NCI-H187 (cell line): ENCODE measurements at places on chromosomes 11 and 22.
A peak's percentile ranks its signal among the peaks of the same experiment; 100 is the strongest.

- DNase-seq, result no peak
Observed at GRCh38 chr11:94504689-94505293, 7.5 kb upstream of the C11orf97 start.

DNA sequence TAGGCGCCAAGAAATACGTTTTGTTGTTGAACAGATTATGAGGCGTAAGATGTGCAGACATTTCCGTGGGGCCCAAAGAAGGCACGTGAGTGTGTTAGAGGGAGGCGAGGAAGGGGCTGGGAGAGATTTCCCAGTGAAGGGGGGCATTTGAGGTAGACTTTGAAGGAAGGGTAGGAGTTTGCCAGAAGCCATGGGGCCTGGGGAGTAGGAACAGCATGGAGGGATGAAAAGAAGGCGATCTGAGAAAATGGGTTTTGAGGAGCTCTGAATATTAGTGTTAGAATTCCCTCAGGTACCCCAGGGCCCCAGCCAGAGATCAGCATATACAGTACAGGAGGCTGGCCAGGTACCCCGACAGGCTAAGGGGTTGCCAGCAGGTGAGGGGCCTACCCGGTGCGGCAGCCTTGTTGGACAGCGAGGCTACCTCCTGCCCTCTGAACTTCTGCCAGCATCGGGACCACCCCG lies 414 bp upstream of the MIEF1 start:
- no peak for DNase-seq

DNA sequence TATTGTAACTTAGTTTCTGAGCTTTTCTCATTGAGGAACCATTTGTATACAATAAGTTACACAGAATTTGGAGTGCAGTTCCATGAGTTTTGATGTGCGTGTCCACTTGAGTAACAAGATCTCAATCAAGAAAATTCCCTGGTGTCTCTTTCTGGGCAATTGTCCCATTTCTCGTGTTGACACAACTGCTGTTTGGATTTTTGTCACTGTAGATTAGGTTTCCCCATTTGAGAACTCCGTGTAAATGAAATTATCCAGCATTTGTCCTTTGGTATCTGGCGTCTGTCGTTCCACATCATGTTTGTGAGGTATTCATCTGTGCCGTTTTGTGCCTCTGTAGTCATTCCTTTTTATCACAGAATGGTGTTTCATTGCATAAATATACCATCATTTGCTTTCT lies 547.0 kb downstream of the TBC1D22A start:
- no peak for DNase-seq

DNA sequence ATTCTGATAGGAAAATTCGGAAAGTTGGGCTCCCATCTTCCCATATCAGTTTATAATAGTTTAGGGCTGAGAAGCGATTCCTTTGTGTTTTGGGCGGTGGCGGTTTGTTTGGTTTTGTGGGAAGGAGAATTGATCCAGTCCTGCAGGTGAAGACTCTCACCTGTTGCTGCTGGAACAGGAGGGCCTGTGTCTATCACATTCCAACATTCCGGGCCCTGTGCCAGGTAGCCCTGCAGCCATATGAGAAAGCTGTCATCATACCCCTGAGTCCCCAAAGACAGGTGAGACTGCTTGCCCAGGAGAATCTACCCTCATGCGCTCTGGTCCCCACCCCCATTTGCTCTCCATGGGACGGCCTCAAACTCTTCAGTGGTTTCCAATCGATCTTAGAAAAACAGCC lies 62.1 kb downstream of the TRAF6 start:
- no peak for DNase-seq

DNA sequence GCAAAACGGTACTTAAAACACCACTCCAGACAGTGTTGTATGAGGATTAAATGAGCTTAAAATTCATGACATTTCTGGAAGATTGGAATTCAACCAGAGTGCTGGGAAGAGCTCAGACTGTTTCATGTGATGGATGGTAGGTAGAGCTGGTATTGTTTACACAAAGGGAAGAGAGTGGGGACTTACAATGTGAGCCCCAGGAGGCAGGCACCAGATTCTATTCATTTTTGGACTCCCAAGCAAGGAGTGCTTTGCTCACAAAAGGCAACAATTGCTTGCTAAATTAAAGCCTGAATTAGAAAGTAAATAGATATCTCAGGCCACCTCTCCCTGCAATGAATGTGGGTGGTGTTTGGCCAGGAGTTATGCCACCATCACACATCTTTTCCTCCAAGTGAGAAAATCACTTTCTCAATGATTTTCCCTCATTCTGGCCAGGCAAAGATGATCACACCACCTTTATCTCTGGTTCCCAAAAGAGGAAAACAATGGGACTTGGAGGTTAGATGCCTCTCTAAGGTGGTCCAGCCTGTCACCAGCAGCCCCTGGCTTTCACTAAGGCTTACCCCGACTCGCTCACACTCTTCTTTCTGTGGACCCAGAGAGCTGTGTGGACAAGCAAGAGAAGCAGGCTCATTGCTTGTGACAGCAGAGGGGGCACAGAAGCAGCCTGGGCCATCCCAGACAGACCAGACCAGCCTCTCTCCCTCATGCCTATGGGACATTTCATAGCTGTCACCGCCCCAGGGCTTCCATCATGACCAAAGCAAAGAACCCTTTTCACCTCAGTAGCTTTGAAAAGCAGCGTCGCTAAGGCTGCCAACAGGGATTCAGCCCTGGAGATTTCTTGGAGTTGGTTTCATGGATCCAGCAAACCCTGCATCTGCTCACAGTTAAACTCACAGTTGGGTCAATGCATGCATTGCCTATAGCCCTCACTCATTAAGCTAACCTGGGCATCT lies 63.5 kb upstream of the DRD2 start:
- peak; percentile 31 for DNase-seq

GRCh38 chr11:100875521-100875869 lies 188.4 kb downstream of the ARHGAP42 start:
- no peak for DNase-seq

DNA sequence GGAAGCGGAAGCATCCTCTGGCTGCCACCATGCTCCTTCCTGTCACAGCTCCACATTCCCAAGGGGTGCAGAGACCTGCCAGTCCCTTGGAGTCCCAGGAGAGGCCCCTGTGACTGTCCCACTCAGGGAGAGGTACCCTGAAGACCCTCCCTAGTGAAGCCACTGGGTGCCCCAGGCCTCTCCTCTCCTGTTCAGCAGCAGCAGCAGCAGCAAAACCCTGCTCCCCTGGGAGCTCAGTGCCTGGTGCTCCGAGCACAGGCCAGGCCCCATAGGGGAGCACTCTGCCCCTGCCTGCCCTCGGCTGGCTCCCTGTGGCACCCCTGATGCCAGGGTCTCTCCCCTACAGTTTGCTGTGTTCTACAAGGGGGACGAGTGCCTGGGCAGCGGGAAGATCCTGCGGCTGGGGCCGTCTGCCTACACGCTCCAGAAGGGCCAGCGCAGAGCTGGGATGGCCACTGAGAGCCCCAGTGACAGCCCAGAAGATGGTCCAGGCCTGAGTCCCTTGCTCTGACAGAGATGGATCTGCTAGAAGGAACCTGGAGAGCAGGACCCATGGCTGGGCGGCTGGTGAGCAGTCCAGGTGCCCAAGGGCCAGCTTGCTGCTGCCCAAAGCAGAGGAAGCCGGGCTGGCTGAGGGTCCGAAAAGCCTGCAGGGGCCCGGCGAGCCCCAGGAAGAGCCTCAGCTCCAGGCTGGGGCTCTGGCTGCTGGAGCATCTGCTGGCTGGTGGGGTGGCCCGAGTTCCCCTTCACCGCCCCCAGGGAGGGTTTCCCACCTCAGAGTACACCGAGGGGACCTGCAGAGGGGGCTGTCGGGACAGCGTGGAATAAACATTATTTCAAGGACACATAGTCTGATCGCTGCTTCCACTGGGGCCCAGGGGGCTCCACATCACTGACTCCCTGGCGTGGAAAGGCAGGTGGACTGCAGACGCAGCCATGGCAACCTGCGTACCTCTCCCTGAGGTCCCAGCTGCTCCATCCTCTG lies 21.3 kb downstream of the TRMU start:
- no peak for DNase-seq

- no peak for DNase-seq
Observed at GRCh38 chr11:34650528-34650927, 29.6 kb downstream of the EHF start.

DNA sequence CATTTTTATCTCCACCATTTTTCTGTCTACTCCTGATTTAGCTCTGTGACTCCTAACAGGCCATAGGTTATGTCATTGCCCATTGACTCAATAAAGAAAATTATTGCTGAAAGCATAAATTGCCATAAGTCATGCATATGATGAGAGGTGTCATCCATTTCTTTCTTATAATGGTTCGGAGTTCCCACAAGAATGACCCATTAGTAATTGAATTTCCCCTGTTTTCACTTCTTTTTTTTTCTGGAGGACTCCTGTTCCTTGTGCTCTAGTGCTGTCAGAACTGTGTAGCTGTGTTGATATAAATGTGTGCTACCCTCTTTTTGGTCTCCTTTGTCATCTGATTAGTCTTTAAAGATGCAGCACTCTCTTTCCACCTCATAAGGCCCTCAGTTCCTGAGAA lies 22.9 kb upstream of the CARD18 start:
- no peak for DNase-seq

DNA sequence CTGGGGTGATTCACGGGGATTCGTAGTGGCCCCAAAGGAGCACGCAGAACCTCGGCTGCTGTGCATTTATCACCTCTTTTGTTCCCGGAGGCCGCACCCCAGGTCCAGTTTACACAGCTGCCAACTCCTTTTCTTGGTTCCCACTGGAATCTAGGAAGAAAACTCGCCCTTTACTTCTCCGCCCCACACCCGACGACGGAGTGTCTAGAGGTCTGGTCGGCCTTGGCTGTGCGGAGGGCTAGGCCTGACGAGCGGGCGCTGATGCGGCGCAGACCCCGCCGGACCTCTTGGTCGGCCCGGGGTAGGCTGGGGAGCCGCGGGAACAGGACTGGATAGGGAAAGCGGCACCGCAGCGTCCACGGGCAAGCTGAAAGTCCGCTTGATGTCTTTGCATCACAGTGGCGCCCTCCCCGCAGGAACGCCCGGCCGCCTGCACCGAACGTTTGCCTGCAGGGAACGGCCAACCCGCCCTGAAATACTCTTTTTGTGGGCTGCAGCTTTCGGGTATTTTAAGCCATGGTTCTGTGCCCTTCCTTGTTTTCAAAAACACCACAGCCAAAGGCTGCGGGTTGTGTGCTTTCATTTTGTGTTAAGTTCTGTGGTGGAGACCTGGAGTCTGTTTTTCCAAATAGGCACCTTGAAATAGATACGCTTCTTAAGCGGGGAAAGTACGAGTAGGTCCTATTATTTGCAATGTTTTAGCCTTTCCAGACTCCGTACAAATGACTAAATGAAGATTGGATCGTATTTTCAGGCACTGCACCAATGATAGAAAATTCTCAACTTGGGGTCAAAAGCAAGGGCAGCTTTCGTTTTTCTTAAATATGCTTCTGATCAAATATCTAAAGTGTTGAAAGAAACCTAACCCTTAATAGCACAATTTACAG lies 829 bp upstream of the ZBED5 start:
- peak; percentile 74 for DNase-seq

DNA sequence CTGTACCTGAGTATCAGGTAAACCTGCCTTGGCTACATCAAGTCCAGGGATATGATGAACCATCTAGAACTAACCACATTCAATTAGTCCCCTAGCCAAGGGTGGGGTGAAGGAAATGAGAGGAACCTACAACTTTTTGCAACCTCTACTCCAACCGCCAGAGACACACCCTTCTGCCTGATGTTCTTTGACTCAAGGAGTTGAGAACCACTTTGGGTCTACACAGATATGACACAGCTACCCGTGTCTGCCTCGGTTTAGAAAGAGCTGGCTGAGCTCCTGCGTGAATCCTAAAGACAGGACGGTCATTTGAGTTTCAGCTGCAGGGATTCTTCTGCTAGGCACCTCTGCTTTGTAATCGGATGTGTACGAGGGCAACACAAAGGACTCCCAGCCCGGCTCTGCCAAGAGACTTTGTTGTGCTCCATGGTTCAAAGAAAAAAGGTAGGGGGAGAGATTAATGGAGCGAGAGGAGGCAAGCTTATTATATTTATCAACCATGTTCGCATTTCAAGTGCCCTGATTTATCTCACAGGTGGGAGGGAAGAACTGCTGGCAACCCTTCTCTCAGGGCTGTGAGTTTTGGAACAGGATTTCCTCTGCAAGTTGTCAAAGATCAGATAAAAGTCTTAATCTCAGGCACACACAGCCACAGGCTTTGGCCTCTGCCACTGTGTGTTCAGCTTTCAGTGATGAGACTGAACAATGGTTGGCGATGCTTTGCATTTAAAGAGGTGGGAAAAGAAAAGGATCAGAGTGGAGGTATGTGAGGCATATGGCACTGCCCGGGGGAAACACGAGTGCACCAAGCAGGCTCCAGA lies 35.1 kb downstream of the FLI1 start:
- no peak for DNase-seq

- no peak for DNase-seq
Observed at GRCh38 chr11:115363426-115363825, 140.8 kb downstream of the CADM1 start.

- no peak for DNase-seq
Observed at GRCh38 chr22:31083377-31083768, 2.3 kb downstream of the SMTN start.

GRCh38 chr11:12134236-12134585 lies 23.8 kb downstream of the MICAL2 start:
- DNase-seq, result no peak

DNA sequence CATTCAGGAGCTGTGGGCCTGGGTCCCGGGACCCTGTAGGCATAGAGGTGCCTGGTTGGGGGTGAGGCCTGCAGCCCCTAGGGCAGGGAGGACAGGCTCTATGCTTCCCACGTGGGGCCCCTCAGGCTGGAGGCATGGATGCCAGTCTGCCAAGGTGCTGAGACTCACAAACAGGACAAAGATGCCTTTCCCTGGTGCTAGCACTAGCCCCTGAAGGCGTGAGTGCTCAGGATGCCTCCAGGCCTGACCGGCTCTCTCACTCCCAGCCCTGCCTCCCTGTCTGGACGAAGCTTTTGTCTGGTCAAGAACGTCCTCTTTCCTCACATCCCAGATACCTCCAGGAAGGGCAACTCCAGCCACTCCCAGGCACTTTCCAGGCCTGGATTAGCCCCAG lies 2.1 kb downstream of the CDC42BPG start:
- no peak for DNase-seq

DNA sequence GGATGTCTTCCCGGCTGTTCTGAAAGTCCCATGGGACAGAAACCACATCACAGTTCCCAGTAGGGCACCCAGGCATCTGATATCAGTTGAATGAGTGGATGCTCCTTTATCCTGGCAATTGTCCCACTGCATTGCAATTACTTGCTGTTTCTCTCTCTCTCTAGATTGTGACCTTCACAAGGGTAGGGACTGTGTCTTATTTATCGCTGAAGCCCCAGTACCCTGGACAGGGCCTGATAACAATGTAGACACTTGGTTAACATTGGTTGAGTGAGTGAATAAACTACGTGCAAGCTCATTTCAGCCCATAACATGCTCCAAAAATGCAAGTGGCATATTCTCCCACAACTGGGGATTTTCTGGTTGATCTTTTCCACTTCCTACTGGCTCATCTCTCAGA lies 193.7 kb upstream of the NARS2 start:
- DNase-seq, result no peak

- DNase-seq, result no peak
Observed at GRCh38 chr11:123584186-123584585, 70.2 kb downstream of the SCN3B start.

GRCh38 chr11:133238495-133238894 lies 293.8 kb downstream of the OPCML start:
- no peak for DNase-seq
